ENCODE measurements at places on chromosomes 1 and 21.

DNA sequence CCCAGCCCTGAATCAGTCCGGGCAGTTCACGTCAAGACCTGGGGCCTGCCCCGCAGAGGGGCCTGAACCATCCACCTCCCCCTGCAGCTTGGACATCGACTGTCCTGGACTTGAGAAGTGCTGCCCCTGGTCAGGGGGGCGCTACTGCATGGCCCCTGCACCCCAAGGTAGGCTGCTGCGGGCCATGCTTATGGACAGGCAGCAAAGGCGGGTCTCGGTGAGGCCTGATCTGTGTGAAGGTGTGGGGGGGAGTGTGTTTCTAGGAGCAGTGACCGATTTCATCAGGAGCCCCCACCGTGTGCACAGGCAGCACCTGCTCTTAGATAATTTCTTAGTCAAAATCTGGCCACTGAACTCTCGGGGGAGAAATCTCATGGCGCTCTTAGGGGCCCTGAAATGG is 13.0 kb downstream of the UMODL1 start:
- DNase-seq = no peak

- no peak for DNase-seq
Measured at GRCh38 chr1:36968730-36969129, 65.6 kb downstream of the GRIK3 start.

- no peak for DNase-seq
Measured at GRCh38 chr1:199040076-199040905, 401.5 kb downstream of the PTPRC start.

GRCh38 chr21:36542312-36543101 is 62.6 kb upstream of the CLDN14 start:
- DNase-seq = no peak

DNA sequence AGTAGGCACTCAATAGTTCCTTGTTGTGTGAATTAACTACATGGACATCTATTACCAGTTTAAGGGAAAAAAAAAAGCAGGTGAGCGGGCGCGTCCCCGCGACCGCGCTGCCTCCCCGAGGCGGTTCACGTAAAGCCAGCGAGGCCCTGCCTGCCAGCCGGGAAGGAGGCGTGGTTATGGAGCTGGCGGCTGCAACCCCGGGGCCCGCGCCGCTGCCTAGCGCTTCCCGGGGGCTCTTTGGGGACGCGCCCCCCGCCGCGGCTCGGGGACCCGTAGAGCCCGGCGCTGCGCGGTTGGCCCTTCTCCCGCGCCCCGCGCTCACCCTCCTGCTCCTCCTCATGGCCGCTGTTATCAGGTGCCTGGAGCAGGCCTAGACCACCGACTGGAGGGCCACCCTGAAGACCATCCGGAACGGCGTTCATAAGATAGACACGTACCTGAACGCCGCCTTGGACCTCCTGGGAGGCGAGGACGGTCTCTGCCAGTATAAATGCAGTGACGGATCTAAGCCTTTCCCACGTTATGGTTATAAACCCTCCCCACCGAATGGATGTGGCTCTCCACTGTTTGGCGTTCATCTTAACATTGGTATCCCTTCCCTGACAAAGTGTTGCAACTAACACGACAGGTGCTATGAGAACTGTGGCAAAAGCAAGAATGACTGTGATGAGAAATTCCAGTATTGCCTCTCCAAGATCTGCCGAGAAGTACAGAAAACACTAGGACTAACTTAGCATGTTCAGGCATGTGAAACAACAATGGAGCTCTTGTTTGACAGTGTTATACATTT is 2.6 kb upstream of the CC2D1B start:
- peak; percentile 27 for DNase-seq

GRCh38 chr1:204340081-204340889 is 19.4 kb downstream of the PLEKHA6 start:
- DNase-seq = no peak

GRCh38 chr1:41500781-41501518 is 16.5 kb upstream of the EDN2 start:
- DNase-seq = no peak

DNA sequence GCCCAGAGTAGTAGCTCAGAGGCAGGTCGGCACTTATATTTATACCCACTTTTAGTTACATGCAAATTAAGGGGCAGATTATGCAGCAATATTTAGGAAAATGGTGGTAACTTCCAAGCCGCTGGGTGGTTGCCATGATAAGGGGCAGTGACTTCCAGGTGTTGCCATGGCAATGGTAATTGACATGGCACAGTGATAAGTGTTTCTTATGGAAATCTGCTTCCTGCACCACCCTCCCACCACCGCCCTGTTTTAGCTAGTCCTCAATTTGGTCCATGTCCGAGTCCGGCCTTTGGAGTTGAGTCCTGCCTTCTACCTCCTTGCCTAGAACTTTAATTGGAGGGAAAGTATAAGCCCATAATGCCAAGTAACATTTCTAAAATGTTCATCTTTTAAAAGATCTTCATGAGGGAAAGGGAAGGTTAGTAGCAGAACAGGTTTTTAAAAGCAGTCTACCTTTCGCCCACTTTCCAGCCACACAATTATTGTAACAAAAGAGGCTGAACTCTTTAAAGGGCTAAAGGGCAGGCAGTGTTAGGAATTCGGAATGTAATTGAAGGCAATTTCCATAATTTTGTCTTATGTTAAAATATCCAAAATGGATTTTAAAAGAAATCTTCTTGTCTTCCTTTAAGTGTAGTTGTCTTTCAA is 21.7 kb downstream of the ZBTB8B start:
- no peak for DNase-seq

GRCh38 chr1:153347856-153348255 is 785 bp downstream of the PGLYRP4 start:
- DNase-seq = no peak

GRCh38 chr1:64087768-64088167 is 115.7 kb upstream of the UBE2U start:
- DNase-seq = no peak

- DNase-seq = peak; percentile 38
Measured at GRCh38 chr1:94418664-94419655, 771 bp downstream of the ABCD3 start.

Measured in hippocampal formation (tissue), 2 donors.